NCI-H2081 treated with DMSO at 0.1 percent for 48 hours (cell line): ENCODE measurements at places on chromosomes 1 and 21.

- no peak for DNase-seq
Measured at GRCh38 chr1:210645582-210646257, 317.0 kb downstream of the HHAT start.

DNA sequence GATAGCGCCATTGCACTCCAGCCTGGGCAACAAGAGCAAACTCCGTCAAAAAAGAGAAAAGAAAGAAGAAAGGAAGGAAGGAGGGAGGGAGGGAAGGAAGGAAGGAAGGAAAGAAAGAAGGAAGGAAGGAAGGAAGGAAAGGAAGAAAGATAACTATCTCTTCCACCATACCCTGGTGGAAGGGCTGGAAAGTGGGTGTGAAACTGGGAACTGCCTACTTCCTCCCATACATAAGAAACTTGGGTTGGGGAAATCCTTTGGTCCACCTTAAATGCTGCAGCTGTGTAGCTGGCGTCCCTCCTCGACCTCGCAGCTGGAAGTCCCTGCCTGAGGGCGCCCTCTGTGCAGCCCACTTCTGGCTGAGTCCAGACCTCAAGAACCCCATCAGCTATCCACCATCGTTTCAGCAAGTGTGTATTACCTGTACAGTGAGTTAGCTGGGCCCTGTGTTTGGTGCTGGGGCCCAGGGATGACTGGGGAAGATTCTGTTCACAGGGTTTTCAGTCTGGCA is 4.6 kb upstream of the FAM167B start:
- DNase-seq = no peak

- DNase-seq = no peak
Measured at GRCh38 chr1:169124459-169124858, 18.0 kb downstream of the ATP1B1 start.

GRCh38 chr21:18000981-18001686 is 182.0 kb upstream of the C21orf91 start:
- DNase-seq = no peak

DNA sequence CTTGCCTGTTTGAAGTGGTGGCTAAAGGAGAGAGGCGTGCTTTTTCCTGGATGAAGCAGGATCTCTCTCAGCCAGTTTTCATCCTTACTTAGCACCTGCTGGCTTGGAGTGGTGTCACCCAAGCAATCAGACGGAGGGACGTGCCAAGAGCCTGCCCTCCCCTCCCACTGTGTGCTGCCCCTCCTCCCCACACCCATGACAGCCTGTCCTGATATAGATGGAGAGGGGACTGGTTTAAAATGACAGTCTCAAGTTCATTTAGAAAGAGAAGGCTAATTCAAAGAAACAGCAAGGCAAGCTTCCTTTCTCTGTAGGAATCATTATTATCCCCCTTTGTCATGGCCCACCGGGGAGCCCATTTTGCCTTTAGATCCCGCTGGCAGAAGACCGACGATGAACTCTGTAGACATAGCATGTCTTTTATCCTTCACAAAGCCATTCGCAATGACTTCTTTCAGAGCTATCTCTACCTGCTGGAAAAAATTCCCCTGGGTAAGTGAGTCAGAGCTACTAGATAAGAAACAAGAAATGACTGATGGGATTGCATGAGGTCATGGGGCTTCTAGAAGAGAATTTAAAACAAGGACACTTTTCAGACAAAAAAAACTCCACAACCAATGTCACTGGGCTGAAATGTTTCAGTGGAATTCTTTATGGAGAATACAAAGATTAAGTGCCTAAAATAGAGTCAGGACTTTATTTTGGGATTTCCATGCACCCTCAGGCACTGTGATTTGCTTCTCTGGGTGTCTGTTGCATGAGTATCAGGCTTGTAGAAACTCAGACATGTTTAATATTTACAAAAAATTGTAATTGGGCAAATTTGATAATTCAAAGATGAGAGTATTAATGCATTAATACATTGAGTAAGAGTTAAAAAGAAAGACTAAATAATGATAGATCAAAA is at the start of gene NTMT2:
Gene NTMT2 (plus strand): TSS at position 190 of the 907 bp plus-strand sequence. CDS start 149 bp downstream, at position 339.
- peak; percentile 33 for DNase-seq

DNA sequence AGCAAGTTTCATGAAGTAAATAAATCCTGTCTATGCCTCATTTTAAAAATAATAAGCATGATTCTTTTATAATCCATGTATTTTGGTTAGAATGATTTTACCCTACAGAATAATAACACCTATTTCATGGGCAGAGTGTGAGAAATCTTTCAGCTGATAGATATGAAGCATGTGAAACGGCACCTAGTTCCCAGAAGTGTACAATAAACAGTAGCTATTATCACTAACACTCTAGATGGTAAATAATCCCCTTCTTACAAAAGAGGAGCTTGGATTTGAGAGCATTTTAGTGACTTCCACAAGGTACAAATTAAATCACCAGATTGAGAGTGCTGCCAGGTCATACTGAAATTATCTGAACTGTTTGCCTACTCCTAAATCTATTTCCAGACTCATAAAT is 95.3 kb upstream of the NRIP1 start:
- DNase-seq = no peak

GRCh38 chr1:40382108-40382460 is 8.6 kb downstream of the SMAP2 start:
- no peak for DNase-seq

DNA sequence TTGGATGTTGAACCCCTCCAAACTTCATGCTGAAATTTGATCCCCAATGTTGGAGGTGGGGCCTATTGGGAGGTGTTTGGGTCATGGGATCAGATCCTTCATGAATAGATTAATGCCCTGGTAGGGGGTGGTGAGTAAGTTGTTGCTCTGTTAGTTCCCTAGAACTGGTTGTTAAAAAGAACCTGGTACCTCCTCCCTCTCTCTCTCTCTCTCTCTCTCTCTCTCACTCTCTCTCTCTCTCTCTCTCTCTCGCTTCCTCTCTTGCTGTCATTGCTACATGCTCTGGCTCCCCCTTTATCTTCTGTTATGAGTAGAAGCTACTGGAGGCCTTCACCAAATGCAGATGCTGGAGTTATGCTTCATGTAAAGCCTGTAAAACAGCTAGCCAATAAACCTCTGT is 498.2 kb upstream of the NR5A2 start:
- DNase-seq = no peak

DNA sequence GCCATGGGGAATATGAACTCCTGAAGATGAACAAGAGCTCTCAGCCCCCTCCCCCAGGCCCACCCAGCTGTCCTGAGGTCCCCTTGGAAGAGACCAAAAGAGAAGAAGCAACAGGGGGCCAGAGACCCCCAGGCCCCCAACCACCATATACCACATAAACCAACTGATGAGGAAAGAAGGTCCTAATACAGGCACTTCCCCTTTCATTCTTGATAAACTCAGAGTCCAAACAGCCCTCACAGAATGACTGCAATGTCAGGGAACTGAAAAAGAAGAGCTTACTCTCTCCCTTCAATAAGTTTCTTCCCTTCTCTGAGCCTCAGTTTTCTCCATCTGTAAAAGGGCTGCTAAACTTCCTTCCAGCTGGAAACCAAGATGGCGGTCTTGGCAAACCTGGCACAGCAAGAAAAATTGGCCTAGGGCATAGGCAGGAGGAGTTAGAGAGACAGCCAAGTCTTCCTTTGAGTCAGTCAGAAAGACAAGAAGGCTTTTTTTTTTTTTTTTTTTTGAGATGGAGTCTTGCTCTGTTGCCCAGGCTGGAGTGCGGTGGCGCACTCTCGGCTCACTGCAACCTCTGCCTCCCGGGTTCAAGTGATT is 90.5 kb downstream of the VWA5B1 start:
- no peak for DNase-seq

GRCh38 chr21:31693222-31693621 is 33.7 kb downstream of the SOD1 start:
- no peak for DNase-seq

- no peak for DNase-seq
Measured at GRCh38 chr1:55472784-55473183, 257.6 kb upstream of the USP24 start.
